Calu3 (cell line): ENCODE measurements at places on chromosomes 5 and 9. TPM values are rescaled to one million over a fixed set of nuclear protein-coding genes. Genes with fewer than 3 reads are reported as not detected.
A peak's percentile ranks its signal among the peaks of the same experiment; 100 is the strongest.

GRCh38 chr5:154300207-154300883, 109.8 kb downstream of the GALNT10 start:
- DNase-seq = peak; percentile 67

DNA sequence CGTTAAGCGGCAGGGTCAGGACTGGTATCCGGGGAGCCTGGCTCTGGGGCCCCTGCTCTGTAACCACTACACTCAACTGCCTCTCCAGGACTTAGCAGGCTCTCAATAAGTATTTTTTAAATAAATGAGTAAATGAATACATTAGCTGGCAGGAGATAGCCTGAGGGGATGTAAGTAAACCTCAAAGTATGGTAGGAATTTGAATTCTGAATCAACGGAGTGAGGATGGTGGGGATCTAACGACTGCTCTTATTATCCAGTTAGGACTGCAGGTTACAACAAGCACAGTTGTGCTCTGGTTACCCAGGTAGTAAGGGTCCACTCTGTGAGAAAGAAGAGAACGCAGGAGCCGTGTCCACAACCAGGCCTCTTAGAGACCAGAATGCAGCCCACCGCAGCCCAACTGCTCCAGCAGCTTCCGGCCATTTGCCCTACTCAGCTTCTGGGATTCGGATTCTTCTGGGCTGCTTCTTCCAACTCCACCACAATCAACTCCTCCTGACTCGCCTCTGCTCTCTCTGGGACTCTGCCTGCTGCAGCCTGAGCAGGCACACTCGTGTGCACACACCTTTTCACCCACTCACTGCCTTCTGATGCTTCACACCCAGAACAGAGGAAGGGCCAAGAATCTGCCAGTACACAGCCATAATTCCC, 52.6 kb downstream of the MED27 start:
- DNase-seq = no peak

DNA sequence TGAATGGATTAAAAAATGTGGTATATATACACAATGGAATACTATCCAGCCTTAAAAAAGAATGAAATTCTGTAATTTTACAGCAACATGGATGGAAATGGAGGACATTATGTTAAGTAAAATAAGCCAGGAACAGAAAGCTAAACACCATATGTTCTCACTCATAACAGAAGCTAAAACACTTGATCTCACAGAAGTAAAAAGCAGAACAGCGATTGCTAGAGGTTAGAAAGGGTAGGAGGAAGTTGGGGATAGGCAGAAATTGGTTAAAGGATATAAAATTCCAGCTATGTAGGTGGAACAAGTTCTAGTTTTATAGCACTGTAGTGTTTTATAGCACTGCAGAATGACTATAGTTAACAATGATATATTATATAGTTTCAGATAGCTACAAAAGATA, 15.8 kb downstream of the MARCHF3 start:
- DNase-seq = no peak

GRCh38 chr5:54516051-54516655, 1.4 kb upstream of the SNX18 start:
- no peak for DNase-seq

- no peak for DNase-seq
These were observed 31.2 kb downstream of the HMGCS1 start for GRCh38 chr5:43281840-43282658.

DNA sequence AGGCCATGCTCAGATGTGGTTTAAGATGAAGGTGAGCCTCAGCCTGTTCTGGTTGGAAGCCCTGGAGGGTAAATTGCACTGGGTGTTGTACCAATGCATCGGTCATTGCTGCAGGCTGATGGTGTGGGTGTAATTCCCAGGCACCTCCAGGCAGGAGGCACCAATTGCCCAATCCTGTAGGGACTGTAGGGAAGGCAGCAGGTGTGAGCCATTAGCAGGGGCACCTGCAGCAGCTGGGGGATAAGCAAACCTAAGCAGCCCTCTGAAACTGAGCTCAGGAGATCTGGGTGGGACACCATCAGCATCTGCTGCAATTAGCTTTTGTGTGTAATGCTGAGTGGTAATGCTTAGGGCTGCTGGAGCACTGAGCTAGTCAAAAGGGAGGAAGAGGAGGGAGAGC, 190.1 kb upstream of the TBC1D2 start:
- no peak for DNase-seq

DNA sequence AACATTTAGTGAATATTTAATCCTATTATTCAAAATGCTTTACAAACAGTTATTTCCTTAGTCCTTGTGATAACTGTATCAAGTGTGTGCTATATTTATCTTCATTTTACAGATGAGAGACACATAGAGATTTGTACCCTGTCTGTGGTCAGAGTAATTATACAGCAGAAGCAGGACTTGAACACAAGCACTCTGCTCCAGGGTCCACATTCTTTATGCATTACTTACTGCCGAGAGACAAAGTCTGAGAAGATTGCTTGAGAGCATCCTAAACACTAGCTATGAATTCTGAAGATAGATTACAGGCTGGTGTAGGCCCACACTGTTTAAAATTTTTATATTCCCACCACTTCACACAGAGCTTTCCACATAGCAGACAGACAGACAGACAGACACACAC, 926.1 kb upstream of the DMAC1 start:
- DNase-seq = no peak

- no peak for DNase-seq
These were observed 218.6 kb downstream of the SEMA6A start for GRCh38 chr5:116355819-116356601.

- no peak for DNase-seq
These were observed 31.9 kb upstream of the HAND1 start for GRCh38 chr5:154509784-154510555.

DNA sequence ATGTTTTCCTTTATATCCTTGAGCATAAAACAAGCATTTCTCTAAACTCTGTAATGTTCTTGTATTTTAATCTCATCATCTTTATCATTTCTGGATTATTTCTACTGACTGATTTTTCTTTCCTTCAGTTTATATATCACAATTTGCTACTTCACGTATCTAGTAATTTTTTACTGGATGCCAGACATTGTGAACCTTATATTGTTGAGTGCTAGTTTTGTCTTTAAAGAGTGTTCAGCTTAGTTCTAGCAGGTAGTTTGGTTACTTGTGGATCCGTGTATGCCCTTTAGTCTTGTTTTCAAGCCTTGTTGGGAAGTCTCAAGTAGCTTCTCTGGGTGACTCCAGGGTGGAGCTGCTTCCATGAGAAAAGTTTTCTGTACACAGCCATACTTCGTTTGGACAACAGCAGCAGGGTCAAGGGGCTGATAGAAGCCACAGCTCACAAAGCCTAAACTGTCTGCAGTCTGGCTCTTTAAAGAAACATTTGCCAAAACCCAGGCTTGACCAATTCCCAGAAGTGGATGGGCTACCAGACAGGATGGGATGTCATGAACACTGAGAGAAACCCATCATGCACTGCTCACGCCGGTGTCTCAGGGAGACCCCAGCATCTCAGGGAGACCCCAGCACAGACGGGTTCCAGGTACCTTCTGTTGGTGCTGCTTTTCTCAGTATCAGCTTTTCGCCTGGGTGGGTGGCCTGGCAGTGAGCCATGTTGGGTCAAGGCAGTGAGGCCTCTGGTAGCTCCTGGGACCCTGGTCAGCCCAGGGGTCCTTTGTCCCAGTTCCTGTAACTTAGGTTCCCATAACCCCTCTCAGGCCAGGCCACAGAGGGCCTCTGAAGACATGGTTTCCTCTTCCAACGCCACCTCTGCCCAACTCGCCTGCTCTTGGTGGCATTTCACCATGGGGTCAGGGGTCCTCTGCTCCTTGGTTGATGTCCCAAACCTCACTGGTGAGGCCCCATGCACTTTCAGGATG, 29.1 kb downstream of the TRIP13 start:
- no peak for DNase-seq

DNA sequence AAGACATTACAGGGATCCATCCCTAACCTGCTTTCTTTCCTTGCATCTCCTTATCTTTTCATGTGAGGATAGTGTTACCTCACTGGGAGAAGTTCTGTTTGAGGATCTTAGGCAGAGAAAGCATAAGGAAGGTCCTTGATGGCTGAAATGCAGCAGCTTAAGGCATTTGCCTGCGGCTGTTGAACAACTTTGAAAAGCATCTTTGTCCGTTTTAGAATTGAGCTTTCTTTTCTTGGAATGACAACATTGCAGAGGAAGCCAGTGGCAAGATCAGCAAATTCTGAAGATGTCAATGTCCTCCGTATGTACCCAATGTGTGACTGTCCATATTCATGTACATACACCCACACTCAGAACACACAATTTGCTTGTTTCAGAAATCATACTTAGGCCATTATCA, 436.2 kb downstream of the GABRG2 start:
- no peak for DNase-seq

DNA sequence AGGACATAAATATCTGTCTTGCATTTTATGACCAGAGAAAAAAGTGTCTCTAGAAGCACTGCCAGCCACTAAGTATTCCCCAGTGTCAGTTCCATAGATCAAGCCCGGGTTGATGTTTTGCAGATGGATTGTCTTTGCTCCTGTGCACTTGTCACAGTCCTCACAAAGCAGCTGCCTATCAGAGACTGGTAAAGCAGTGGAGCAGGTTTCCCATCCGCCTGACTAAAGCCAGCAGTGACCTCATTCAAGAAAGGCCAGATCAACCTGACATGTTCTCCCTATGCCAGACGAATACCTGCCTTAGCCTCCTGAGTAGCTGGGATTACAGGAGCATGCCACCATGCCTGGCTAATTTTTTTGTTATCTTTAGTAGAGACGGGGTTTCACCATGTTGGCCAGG, 26.8 kb upstream of the GARNL3 start:
- DNase-seq = no peak

GRCh38 chr5:54091307-54092130, 218.9 kb downstream of the ARL15 start:
- DNase-seq = no peak

DNA sequence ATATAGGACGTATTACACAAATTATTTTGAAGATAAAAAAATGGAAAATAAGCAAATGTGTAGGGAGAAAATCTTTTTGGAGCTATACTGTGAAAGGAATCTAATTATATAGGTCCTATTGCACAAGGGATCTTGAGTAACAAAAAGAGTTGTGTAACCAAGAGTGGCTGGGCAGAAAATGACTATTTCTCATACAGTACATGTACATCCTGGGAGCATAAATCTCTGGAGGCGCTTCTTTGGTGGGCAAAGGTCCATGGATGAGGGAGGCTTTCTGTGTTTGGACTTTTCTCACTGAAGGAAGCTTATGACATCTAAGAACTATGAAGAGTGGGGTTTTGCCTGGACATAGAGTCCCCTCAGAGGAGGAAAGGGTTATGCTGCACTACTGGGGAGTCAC, 29.8 kb downstream of the ANKS6 start:
- DNase-seq = no peak

DNA sequence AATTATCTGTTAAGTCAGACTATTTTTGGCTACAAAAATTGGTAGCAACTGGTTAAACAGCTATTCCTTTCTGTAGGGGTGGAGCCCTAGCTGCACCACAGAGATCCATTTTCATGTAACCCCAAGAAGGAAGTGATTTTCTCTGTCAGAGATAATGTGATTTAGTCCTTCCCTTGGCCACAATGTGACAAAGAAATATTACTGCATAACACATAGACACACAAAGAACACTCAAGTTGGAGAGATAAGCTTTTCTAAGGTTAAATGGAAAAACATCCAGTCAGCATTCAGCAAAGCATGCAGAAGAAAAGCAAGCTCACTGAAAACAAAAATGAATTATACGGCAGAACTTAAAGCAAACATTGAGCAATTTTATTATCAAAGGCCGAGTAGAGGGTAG, 227.8 kb upstream of the CDH9 start:
- no peak for DNase-seq

DNA sequence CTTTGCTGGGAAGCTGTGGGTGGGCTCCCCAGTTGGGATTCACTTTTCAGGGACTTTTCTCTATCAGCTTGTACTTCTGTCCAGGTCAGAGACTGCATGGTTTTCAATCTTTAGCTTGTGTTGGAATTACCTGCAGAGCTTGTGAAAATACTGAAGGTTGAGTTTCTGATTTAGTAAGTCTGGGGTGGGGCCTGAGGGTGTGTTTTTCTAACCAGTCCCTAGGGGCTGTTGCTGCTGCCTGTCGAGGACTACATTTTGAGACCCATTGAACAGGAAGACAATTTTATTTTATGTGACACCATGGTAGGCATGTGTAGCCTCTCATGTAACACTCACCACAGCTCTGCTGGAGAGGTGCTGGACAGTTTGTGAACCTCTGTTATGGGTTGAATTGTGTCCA, 14.7 kb upstream of the MLANA start:
- no peak for DNase-seq

GRCh38 chr9:90288275-90288639, 354.4 kb downstream of the DIRAS2 start:
- no peak for DNase-seq

- DNase-seq = no peak
These were observed 7.1 kb upstream of the IL17B start for GRCh38 chr5:149386166-149386565.

DNA sequence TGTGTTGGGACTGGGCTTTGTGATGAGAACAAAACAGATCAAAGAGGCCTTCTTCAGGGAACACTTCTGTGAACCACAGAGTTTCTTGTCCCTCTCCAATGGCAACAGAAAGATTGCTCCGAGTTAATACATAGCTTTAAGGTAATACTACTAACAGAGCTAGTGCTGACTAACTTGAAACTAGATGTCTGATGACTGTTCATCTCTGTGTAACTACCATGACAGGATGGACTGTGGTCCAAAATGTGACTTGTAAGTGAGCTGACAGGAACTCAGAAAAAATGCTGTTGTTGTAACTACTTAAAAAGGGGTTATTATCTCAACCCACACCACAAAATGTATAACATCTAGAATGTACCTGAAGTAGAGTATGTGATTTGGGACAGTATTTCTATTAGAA, 630.2 kb upstream of the DMAC1 start:
- DNase-seq = no peak

DNA sequence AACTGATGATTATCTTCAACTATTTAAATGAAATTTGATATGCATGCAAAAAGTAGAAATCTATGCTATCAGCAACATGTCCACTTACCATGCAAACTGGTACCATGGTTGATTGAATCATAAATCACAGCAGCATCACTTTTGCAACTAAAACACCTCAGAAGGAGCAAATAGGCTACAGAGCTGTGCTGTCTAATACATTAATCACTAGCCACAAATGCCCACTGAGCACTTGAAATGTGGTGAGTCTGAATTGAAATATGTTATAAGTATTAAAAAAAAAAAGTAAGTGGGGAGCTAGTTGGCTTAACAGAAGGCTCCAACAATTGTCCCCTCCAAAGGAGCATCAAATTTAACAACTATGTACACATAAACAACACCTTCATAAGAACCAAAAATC, 112.5 kb downstream of the FAM114A2 start:
- no peak for DNase-seq

- DNase-seq = peak; percentile 21
These were observed 20.7 kb downstream of the FAXDC2 start for GRCh38 chr5:154829589-154830218.

- DNase-seq = no peak
These were observed 7.1 kb upstream of the PCSK1 start for GRCh38 chr5:96440185-96440538.

The SMIM33 gene
- not detected in 2 replicates for total RNA-seq

The TMOD1 gene
- total RNA-seq = 0.14 and 0.15 TPM in 2 replicates

The ZNF483 gene
- not detected in 2 replicates for total RNA-seq

The ZFP2 gene
- total RNA-seq = 0.33 and 0.34 TPM in 2 replicates

The NR6A1 gene
- 5.9 and 6.7 TPM in 2 replicates for total RNA-seq

The LCN12 gene
- total RNA-seq = 3.8 and 3.9 TPM in 2 replicates

The GLDC gene
- 5.1 and 8.0 TPM in 2 replicates for total RNA-seq

The PCDHGB3 gene
- total RNA-seq = 1.2 and 1.6 TPM in 2 replicates

The SLC25A2 gene
- total RNA-seq = 0.26 and 0.27 TPM in 2 replicates

The HTR4 gene
- not detected in 2 replicates for total RNA-seq

The STXBP1 gene
- total RNA-seq = 5.9 and 7.5 TPM in 2 replicates
